ENCODE measurements at places on chromosomes 11 and 22. TPM values are rescaled to one million over a fixed set of nuclear protein-coding genes. Genes with fewer than 3 reads are reported as not detected.

GRCh38 chr11:122697636-122698167, 42.2 kb downstream of the UBASH3B start:
- no peak overlapping the region for H3K27ac ChIP-seq
- H3K4me3 ChIP-seq, result no peak overlapping the region
- H3K4me1 ChIP-seq, result peaks cover 29% of the 10 kb centered on the region
- H3K36me3 ChIP-seq, result no peaks in the 10 kb centered on the region
- DNase-seq, result peak; percentile 92

- no peak for DNase-seq
- H3K4me3 ChIP-seq, result no peak overlapping the region
- H3K36me3 ChIP-seq, result no peaks in the 10 kb centered on the region
- H3K27me3 ChIP-seq, result no peaks in the 10 kb centered on the region
Observed at GRCh38 chr11:76424891-76425290, 19.9 kb upstream of the EMSY start.

TMEM86A gene
- total RNA-seq, result 0.09 TPM

- peaks cover 2% of the 10 kb centered on the region for H3K4me1 ChIP-seq
- H3K27me3 ChIP-seq, result no peaks in the 10 kb centered on the region
- H3K4me3 ChIP-seq, result no peak overlapping the region
Observed at GRCh38 chr11:75576499-75576918, 14.5 kb downstream of the SERPINH1 start.

GRCh38 chr11:70448983-70449567, 50.7 kb downstream of the CTTN start:
- H3K27me3 ChIP-seq, result no peaks in the 10 kb centered on the region
- H3K27ac ChIP-seq, result no peak overlapping the region
- peak; percentile 24 for DNase-seq
- H3K36me3 ChIP-seq, result no peaks in the 10 kb centered on the region
- no peaks in the 10 kb centered on the region for H3K4me1 ChIP-seq

GRCh38 chr22:29195118-29195963, 10.4 kb upstream of the EMID1 start:
- no peaks in the 10 kb centered on the region for H3K36me3 ChIP-seq
- DNase-seq, result no peak
- no peak overlapping the region for H3K27ac ChIP-seq
- H3K27me3 ChIP-seq, result no peaks in the 10 kb centered on the region

OR52E8 gene
- not detected for total RNA-seq

GRCh38 chr11:59611570-59612565, 3.7 kb downstream of the OSBP start:
- H3K4me1 ChIP-seq, result peaks cover 33% of the 10 kb centered on the region
- H3K27me3 ChIP-seq, result no peaks in the 10 kb centered on the region
- no peak for DNase-seq

SLC29A2 gene
- total RNA-seq, result 60.4 TPM

GRCh38 chr22:36383110-36383581, 4.6 kb downstream of the MYH9 start:
- no peaks in the 10 kb centered on the region for H3K27me3 ChIP-seq
- H3K36me3 ChIP-seq, result no peaks in the 10 kb centered on the region
- peaks cover 39% of the 10 kb centered on the region for H3K4me1 ChIP-seq
- no peak overlapping the region for H3K27ac ChIP-seq
- no peak for DNase-seq

- H3K4me3 ChIP-seq, result no peak overlapping the region
- DNase-seq, result peak; percentile 55
- H3K4me1 ChIP-seq, result peaks cover 16% of the 10 kb centered on the region
- H3K36me3 ChIP-seq, result no peaks in the 10 kb centered on the region
Observed at GRCh38 chr22:19974935-19975706, 33.5 kb upstream of the TXNRD2 start.

GRCh38 chr11:13237761-13238160, 39.8 kb upstream of the BMAL1 start:
- H3K27me3 ChIP-seq, result peaks cover 3% of the 10 kb centered on the region
- H3K4me3 ChIP-seq, result no peak overlapping the region
- H3K36me3 ChIP-seq, result no peaks in the 10 kb centered on the region

DNA sequence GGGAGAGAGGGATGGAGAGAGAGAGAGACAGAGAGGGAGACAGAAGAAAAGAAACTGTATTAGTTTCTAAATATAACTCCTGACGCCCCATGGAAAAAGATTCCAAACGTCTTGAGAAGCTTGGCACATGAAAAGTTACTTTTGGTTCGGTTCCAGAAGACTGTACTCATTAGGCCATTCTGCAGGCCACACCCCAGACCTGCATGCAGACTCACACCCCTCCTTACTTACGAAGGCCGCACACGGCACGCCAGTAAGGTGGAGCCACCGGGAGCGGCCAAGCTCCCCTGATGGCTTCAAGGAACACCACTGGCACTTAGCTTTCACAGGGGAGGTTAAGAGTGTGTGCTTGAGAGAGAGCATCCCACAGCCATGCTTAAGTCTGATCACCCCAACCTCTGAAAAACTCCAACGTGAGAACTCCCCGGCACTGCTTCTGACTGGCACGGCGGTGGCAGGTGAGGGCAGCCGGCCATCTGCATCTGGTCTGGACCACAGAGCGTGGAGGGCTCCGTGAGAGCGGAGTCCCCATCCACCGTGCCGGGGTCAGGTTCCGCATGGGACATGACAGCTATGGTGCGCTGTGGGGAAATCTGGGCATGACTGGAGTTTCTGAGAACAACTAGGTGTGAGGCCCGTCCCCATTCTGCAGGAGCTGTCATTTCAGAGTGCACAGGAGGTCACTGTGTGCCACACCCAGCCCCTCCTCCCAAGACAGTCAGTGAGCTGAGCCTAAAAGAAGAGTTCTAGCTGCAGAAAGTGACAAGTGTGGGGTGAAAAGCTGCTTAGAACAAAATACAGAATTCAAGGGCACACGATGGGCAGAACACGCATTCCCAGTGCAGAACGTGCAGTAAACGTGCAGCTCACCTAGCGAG, 62.4 kb downstream of the MYH9 start:
- H3K36me3 ChIP-seq, result peaks cover 60% of the 10 kb centered on the region
- H3K27ac ChIP-seq, result peak overlapping the region; percentile 81
- no peak overlapping the region for H3K4me3 ChIP-seq
- H3K27me3 ChIP-seq, result no peaks in the 10 kb centered on the region
- H3K4me1 ChIP-seq, result peaks cover 46% of the 10 kb centered on the region

- H3K27me3 ChIP-seq, result no peaks in the 10 kb centered on the region
- H3K36me3 ChIP-seq, result no peaks in the 10 kb centered on the region
- no peak for DNase-seq
Observed at GRCh38 chr22:43398246-43398645, 13.6 kb upstream of the MPPED1 start.

SLCO2B1 gene
- 1.0 TPM for total RNA-seq

- no peaks in the 10 kb centered on the region for H3K4me1 ChIP-seq
- H3K27me3 ChIP-seq, result peaks cover 17% of the 10 kb centered on the region
- peak; percentile 68 for DNase-seq
Observed at GRCh38 chr11:44016131-44016530, 31.6 kb upstream of the ACCSL start.

DNA sequence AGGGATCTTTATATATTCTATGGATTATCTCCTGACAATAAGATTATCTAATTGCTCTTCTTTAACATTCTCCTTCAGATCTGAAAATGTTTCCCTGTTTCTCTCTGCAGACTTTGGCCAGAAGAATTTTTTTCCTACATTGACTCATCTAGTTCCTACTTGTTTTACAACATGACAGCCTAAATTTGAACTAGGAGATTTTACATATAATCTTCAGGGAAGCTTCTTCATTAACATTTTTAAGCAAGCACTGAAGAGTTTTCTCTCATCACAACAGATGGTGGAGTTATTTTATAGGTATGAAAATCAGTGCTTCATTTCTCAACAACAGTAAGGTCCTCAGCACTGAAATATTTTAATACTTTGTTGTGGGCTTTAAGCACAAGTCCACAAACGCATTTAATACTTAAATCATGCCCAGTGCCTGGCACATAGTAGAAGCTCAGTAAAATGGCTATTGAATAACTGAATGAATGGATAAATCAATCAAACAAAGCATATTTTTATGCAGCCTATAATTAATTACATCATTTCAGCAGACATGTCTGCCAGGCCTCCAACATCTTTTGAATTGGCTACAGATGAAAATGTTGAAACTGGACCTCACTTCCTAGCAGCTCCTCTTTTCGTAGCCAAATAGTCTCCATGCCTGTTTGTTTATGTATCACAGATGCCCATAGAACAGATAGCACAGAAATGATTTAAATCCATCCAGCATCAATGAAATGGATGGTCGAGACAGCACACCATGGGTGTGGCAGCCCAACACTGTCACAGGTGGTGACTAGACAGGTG, 117.3 kb upstream of the POU2AF2 start:
- H3K27ac ChIP-seq, result no peak overlapping the region
- no peaks in the 10 kb centered on the region for H3K27me3 ChIP-seq
- H3K4me3 ChIP-seq, result no peak overlapping the region
- DNase-seq, result no peak

DNA sequence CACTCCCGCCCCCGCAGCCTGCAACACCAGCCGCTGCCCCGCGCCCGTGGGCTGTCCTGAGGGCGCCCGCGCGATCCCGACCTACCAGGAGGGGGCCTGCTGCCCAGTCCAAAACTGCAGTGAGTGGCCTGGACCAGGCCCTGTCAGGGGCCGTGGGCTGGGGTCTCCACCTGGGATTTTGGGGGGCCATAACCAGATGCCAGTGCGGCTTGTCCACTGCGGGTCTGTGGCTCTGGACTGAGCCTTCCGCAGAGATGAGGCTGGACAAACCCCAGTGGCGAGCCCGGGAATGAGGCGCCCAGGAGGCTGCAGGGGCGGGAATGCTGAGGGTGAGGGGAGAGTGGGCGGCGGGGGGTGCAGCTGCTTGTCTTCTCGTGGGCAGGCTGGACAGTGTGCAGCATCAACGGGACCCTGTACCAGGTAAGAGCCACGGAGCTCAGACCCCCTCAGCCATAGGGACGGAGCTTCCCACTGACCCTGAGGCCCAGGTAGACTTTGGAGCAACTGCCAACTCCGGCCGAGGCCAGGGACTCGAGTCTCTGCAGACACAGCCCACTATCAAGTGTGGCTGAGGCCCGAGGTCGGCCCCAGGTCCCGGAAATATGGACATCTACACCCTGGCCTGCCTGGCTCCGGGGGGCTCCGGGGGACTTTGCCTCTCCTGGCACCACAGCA, 24.8 kb upstream of the MUC5B start:
- no peak overlapping the region for H3K27ac ChIP-seq
- no peaks in the 10 kb centered on the region for H3K4me1 ChIP-seq
- DNase-seq, result no peak

DNA sequence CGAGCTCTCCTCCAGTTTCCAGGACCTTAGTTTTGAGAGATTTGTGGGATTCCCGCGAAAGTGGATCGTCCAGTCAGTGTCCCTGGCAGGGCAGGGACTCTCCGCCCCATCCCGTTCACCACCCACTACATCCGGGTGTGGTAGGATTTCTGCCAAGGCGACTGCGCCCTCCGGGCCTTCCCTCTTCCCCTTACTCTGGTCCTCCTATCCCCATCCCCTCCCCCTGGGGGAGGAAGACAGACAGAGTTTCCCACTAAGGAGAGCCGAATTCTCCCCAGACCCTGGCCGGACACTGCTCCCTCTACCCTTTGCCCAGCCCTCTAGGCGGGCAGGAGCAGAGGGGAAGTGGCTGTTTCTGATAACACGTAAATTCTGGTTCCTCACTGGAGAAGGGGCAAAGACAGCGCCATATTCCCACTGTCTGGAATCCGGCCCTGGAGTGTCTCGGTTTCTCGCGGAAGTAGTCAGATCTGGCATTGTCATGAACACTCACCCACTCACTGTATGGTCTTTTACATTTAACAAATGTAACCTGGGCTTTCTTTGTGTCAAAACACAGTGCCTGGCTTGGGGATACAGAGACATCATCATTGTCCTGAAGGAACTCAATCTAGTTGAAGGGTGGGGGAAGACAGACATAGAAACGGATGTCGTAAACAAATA, 1.1 kb upstream of the NECTIN1 start:
- H3K4me3 ChIP-seq, result peak overlapping the region; percentile 63
- DNase-seq, result peak; percentile 23
- no peaks in the 10 kb centered on the region for H3K36me3 ChIP-seq
- peaks cover 26% of the 10 kb centered on the region for H3K4me1 ChIP-seq
- H3K27me3 ChIP-seq, result peaks cover 18% of the 10 kb centered on the region

DNA sequence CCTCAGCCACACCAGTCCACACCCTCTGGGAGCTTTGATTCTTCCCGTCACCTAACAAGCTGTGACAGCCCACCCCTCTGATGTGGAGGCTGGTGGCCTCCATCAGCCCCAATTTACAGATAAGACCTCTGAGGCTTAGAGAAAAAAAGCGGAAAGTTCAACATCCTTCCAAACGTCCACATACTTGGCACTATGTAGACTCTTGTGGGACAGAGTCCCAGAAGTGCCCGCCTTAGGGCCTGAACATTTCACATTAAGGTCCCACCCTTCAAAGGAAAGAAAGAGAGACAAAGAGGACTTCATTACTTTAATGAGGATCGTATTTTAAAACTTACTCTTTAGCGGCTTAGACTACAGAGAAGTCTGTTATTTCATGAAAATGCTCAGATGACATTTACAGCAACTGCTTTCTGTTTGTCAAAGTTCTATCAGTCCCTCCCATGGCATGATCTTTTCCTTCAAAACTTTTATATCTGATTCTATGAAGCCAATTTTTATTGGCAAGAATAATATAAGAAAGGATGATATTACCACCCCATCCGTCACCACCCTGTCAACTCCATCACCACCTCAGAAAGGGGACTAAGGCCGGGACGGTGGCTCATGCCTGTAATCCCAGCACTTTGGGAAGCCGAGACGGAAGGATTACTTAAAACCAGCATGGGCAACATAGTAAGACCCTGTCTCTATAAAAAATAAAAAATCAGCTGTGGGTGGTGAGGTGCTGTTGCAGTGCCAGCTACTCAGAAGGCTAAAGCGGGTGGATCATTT, 15.7 kb upstream of the SCGB1A1 start:
- DNase-seq, result no peak
- no peaks in the 10 kb centered on the region for H3K27me3 ChIP-seq
- H3K36me3 ChIP-seq, result no peaks in the 10 kb centered on the region
- H3K4me3 ChIP-seq, result no peak overlapping the region
- H3K4me1 ChIP-seq, result no peaks in the 10 kb centered on the region

- no peak for DNase-seq
- H3K4me3 ChIP-seq, result no peak overlapping the region
- H3K27me3 ChIP-seq, result no peaks in the 10 kb centered on the region
- no peak overlapping the region for H3K27ac ChIP-seq
Observed at GRCh38 chr11:15901790-15902189, 454.6 kb downstream of the SOX6 start.

GRCh38 chr22:22110548-22111266, 128.1 kb upstream of the TOP3B start:
- no peaks in the 10 kb centered on the region for H3K36me3 ChIP-seq
- no peaks in the 10 kb centered on the region for H3K4me1 ChIP-seq
- H3K27me3 ChIP-seq, result no peaks in the 10 kb centered on the region
- H3K4me3 ChIP-seq, result no peak overlapping the region

GRCh38 chr11:371051-371450, 1.8 kb downstream of the B4GALNT4 start:
- DNase-seq, result no peak
- no peak overlapping the region for H3K27ac ChIP-seq
- H3K27me3 ChIP-seq, result no peaks in the 10 kb centered on the region
- no peak overlapping the region for H3K4me3 ChIP-seq

- no peak overlapping the region for H3K27ac ChIP-seq
- DNase-seq, result no peak
- H3K36me3 ChIP-seq, result no peaks in the 10 kb centered on the region
- no peaks in the 10 kb centered on the region for H3K4me1 ChIP-seq
- H3K27me3 ChIP-seq, result no peaks in the 10 kb centered on the region
Observed at GRCh38 chr11:61112575-61112974, 10.3 kb downstream of the CD5 start.

C11orf16 gene
- total RNA-seq, result not detected

INCENP gene
- total RNA-seq, result 233 TPM

HEPN1 gene
- not detected for total RNA-seq

Data from A673 (cell line).